Stimulated activated CD4-positive, alpha-beta T cell treated with anti-CD3 and anti-CD28 coated beads, Interleukin-1b, Interleukin-23, amount 100 ng/mL, for 4 hours (primary cell): ENCODE measurements at places on chromosomes 11 and 22.
A peak's percentile ranks its signal among the peaks of the same experiment; 100 is the strongest.

DNA sequence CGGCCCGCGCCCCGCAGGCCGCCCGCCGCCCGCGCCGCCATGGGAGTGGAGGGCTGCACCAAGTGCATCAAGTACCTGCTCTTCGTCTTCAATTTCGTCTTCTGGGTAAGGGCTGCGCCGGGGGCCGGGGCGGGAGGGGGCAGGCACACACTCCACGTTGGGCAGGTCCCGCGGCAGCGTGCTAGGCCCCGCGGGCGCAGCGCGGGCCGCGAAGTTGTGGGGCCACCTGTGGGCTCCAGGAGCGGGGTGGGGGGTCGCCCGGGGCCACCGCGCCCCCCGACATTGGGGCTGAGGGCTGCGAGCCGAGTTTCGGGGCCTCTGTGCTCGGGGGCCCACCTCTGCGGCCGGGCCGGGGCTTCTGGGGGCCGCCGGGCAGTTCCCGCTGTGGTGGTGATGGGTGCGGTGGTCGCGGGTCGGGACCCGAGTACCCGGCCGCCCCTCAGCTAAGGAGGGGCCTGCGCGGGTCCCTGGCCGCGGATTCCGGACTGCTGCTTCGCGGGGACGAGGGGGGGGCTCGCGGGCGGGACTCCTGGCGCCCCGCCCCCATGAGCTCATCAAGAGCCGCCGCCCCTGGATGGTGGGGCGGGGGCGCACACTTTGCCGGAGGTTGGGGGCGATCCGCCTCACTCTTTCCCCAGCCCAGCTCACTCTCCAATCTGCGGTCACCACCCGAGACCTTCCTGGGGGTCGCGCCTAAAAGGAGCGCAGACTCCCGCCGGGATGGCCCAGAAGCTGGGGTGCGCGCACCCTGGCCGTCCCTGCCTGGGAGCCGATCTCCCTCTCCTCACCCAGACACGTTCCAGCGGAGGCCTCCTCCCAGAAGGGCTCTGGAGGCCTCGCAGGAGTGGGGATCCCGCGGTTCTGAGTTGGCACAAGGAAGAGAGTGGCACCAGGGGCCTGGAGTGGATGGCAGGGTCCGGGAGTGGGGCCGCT lies 667 bp downstream of the CD81 start:
- DNase-seq = peak; percentile 69

GRCh38 chr11:71437879-71438278 lies 10.3 kb downstream of the DHCR7 start:
- DNase-seq = no peak

GRCh38 chr11:93468290-93468689 lies 74.9 kb downstream of the SMCO4 start:
- DNase-seq = no peak

DNA sequence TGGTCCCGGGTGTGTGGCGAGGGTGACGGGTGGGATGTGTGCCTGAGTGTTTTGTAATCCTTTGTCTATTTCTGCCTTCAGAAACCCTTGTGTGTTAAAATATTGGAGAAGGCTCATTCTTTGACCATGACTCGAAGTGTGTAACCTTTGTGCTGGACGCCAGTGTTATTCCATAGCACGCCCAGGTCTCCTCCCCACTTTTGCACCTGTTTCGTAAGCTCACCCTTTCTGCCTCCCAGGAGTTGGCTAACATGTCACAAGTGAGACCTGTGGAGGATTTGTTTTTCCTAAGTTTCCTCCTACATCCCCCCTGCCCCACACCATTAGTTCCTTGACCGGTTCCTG lies 382 bp downstream of the C11orf54 start:
- no peak for DNase-seq

- no peak for DNase-seq
Observed at GRCh38 chr11:111301842-111302118, 3.4 kb downstream of the POU2AF3 start.

DNA sequence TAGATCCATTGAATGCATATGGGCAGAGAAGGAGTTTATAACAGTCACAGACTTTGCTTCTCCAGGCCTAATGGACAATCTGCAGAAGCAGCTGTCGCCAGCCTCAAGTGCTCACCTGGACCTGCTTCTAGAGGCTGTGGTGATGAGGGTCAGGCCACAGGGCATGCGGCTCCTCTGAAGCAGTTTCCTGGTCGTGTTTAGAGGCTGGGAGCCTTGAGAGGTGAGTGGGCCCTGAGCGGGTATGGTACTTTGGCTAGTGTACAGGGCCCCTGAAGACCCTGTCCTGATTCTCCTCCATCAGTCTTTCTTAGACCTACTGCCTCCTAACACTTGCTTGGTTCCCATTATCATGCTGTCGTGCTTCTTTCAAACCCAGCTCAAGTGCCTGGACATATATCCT lies 41.2 kb downstream of the NXPE2 start:
- DNase-seq = no peak

DNA sequence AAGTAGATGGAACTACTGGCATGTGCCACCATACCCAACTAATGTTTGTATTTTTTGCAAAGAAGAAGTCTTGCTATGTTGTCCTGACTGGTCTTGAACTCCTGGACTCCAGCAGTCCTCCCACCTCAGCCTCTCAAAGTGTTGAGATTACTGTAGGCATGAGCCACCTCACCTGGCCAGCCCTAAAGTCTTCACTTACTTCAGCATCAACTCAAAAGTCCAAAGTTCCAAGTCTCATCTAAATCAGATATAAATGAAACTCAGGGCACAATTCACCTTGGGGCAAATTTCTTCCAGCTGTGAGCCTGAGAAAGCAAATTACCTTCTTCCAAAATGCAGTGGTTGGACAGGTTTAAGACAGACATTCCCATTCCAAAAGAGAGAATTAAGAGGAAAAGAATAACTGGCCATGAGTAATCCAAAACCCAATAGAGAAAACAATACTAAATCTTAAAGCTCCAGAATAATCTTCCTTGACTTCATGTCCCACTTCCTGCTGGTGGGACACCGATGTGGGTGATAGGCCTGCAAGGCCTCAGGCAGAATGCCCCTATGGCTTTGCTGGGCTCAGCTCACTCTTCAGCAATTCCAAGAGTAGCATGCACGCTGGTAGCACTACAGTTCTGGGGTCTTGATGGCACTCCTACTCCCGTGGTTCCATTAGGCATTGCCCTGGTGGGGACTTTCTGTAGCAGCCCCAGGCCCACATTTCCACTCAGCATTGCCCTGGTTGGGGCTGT lies 50.3 kb downstream of the TUG1 start:
- DNase-seq = no peak

DNA sequence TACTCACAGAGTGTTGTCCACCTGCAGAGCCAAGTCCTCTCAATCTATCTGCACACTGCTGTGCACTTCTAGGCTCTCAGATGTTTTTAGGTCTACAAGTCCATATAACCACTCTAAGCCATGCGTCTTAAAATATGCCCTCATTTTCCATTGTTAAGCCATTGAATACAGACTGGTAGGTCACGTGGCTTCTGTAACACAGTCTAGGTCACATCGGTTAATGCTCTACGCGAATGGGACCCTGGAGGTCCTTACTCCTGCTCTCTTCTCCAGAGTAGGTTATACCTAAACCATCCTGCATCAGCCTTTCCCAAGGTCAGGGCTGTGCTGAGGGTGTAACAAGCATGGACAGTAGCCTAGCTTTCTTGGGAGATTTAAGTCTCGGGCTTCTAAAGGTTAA lies 819 bp downstream of the JAML start:
- no peak for DNase-seq

DNA sequence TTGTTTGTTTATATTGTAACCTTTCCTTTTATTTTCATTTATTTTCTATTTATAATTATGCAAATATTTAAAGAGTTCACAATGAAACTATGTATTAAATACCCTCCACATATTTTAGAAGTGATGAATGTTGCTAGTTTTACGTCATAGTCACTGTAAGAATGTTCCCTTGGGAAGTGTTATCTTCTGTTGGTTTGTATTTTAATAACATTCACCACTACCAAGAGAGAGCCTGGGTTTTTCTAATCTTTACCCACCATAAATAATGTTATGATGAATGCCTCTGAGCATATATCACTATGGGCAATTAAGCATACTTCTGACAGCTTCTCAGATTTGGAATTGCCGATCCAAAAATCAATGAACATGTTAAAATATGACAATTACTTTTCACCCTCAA lies 80.7 kb downstream of the GGT1 start:
- DNase-seq = no peak

- DNase-seq = no peak
Observed at GRCh38 chr11:2748814-2749554, 49.2 kb upstream of the KCNQ1OT1 start.

- no peak for DNase-seq
Observed at GRCh38 chr11:75004215-75004614, 15.5 kb downstream of the NEU3 start.

DNA sequence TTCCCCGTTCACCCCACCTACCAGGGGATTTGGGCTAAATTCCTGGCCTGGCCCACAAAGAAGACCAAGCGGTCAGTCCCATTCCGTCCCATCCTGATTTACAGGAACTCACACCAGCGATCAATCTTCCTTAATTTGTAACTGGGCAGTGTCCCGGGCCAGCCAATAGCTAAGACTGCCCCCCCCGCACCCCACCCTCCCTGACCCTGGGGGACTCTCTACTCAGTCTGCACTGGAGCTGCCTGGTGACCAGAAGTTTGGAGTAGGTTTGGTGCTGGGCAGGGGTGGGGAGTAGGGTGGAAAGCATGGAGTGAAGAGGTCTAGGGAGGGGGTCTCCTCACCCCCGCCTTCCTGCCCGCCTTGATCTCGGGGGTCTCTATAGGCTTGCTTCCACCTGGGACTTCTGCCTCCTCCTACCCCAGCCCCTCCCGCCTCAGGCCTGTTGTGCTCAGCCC lies at the start of gene SERPING1:
Gene SERPING1 (plus strand): TSS at position 225 of the 455 bp plus-strand sequence. CDS start 586 bp downstream, outside the sequence.
- DNase-seq = no peak

DNA sequence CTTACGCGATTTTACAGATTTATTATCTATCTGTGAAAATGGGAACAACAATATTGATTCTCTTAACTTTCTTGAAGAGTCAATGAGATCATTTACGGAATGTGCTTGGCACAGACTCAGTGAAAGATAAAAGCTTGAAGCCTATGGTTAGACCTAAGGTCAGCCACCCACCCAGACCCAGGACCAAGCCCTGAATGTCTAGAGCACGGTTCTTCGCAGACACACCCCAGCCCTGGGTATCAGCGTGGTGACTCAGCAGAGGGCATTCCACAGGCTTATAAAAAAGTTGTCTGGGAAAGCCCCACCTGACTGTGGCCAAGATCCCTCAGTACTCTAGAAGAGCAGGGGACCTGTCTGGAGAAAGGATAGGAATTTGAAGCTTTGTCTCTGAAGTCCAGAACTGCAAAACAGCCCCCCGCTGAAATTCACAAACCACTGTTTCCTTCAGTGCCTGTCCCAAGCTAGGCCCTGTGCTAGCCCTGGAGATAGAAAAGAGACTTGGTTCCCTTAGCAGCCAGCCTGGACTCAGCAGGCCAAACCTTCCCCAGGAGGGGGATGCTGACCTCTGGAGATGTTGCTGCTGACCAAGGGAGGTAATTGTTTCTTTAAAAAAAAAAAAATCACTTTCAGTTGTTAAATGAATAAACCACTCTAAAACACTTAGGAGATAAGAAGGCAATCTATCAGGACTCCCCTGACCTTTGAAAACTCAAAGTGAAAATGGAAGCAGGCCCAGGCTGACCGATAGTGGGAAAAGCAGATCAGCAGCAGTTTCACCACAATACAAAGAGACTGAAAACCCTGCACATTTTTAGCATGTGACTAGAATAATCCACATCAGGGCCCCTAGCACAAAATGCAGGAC lies 114.0 kb downstream of the ABTB2 start:
- no peak for DNase-seq

DNA sequence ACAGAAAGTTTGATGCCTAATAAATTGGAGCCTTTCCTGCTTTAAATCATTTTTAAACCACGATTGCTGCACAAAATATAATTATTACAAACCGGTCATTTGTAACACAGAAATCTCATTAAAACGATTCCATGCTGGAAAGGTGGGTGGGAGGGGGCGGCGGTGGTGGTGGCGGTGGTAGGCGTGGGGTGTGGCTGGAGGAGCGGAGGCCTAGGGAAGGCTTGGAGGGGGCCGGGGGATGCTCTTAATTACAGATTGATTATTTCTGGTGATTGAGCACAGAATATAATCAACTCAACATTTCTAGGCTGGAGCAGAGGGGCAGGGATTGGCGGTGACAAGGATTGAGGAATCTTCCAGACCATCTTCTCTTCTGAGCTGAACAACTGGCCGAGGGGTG lies 157.5 kb downstream of the TRIM29 start:
- no peak for DNase-seq

- no peak for DNase-seq
Observed at GRCh38 chr22:44179196-44179988, 1.3 kb upstream of the PARVG start.

GRCh38 chr11:129896062-129896461 lies 684 bp upstream of the NFRKB start:
- no peak for DNase-seq

DNA sequence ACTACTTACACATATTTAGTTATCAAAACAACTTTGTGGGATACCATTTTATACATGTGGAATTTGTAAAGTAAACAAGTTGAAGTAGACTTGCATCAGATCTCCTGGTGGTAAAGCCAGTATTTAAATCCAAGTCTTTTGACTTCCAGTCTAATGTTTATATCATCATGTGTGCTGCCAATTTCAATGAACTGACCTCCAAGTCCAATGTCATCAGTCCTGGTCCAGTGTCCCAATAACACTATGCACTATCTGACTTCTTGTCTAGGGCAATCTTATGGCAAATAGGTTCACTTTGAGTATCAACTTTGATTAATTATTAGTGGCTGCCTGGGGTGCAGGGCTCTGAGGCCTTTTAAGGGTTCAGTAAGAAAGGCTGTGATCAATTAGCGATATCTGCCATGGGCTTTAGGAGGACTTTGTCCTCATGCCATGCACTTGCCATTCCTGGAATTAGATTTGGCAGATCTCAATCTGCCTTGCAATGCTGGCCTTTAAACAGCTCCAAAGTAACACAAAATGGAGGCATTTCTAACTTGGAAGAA lies 9.6 kb upstream of the PTS start:
- no peak for DNase-seq

- DNase-seq = no peak
Observed at GRCh38 chr11:32439501-32440210, 4.3 kb upstream of the WT1 start.

GRCh38 chr11:9839550-9839949 lies 175.7 kb downstream of the SWAP70 start:
- no peak for DNase-seq

GRCh38 chr22:37022483-37023337 lies 3.2 kb downstream of the MPST start:
- no peak for DNase-seq

DNA sequence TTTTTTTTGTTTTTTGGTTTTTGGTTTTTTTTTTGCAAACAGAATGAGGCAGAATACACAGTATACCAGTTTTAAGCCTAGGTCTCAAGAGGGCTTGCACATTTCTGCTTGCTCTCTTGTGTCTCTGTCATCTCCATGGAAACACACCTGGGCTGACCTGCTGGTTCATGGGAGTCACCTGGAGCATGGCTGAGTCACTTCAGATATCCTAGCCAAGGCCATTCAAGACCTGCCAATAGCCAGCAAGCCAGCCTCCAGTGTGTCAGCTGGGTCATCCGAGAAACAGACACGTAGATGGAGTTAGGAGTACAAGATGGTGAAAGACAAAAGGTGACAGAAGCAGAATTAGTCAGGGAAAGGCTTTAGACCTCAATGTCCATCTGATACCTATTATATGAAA lies 124.2 kb upstream of the SEZ6L start:
- no peak for DNase-seq
